ENCODE measurements at places on chromosomes 7 and 10.

- no peak for DNase-seq
Measured at GRCh38 chr7:25846722-25847121, 305.3 kb upstream of the NFE2L3 start.

DNA sequence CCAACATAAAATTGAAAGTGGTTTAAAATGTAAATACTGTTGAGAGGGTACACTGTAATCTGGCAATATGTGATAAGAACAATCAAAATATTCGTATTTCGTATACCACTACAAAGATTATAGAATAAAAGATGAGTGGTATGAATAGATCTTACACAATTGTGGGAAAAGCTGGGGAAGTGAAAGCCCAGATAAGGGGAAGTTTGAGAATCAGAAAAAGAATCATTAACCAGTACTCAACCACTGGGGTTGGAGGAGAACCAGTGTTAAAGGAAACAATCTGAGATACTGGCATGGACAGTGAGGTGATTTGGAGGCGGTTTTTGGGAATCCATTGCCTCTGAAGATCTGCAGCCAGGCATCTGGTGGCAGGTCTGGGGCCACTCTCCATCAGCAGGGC, 59.7 kb upstream of the CDK14 start:
- no peak for DNase-seq

DNA sequence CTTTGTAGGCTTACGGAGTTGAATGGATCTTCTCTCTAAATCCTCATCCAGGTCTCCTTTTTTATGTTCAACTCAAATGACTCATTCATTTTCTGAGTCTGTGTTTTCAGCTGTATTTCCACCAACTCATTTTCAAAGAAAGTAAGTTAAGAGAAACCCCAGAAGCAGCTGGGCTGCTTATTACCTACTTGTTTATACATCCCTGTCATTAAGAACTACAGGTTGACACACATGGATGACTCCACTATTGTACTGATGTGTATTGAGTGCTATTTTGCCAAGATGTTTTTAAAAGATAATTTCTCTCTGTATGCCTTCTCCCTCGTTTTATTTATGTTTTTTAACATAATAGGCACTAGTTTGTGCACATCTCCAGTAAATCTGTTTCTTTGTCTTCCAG, 41.9 kb downstream of the DGKI start:
- DNase-seq: no peak

DNA sequence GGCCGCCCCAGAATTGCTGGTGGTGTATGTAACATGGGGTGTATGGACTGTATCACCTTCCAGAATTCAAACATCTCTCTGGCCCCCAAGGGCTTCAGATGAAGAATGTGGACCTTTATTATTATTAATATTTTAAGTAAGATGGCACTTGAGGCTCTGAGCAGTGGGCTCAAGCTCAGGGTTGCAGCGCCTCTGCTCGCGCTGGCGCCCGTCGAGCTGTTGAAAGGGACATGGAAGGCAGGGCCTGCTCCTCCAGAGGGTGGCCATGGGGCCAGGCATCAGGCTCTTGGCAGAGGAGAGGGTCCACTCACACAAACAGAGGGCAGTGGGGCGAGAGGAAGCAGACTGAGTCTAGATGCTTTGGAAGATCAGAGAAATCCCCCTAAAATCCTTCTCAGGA, 120.2 kb downstream of the NT5C2 start:
- no peak for DNase-seq

GRCh38 chr10:51706225-51706624, 6.8 kb upstream of the CSTF2T start:
- DNase-seq: no peak

DNA sequence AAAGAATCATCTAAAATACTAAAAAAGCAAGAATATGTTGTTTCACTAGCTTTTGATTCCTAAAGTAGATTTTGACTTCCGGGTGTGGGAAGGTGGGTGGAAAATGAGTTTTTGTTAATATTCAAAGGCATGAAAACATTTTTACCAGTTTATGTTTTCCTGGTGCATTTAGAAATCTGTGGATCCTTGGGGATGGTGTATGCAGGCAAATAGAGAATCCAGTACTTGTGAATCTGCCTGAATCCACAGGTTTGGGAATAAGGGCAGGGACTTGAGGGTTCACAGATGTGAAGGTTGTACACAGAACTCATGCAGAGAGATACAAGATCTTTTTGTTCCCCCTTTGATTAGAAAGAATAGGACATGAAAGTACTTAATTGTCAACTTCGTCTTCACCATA, 22.4 kb downstream of the AUTS2 start:
- DNase-seq: no peak

- DNase-seq: no peak
Measured at GRCh38 chr10:122390271-122390670, 15.8 kb downstream of the PLEKHA1 start.
